ENCODE measurements at places on chromosomes 2 and 18.

- DNase-seq = no peak
Measured at GRCh38 chr2:84797271-84797670, 83.6 kb downstream of the TRABD2A start.

GRCh38 chr2:157327200-157327599, 1.6 kb upstream of the ERMN start:
- DNase-seq = no peak

DNA sequence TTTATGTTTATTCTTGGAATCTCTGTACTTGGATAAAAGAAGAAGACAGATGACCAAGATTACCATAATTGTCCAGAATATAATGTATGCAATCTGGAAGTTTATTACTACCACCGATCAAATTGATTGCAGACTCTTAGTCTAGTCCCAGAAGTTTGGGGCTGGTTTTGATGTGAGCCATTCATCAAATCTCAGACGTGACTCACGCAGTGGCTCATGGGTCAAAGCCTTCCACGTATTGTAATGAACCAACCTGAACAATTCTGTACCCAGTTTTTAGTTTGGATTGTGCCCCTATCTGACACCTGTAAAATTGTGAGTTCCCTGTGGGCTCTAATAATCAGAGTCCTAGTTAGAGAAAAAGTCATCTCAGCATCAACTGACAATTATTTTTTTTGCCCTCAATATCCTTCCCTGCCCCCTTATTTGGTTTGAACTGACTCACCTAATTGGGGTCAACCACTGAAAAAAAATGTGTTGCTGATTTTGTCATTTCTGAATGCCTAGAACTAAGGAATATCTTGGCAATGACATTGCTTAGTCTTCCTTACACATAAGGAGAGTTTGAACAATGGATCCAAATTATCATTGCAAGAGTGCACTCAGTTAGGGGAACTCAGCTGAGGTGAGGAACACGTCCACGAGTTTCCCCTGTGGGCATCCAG, 219.5 kb upstream of the NRP2 start:
- DNase-seq = no peak

DNA sequence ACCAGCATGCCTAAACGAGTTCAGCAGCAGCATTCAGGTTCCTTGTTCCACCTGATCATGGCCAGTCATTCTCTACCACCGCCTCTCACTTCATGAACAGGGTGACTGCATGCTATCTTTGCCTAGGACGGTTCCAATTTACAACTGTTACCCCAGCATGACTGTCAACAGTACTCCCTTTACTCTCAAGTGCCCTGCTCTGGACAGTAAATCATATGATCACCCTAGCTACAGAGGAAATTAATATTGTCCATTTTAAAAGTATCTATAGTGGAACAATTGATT, 25.7 kb downstream of the MGAT4A start:
- no peak for DNase-seq

GRCh38 chr2:239379641-239380170, 21.1 kb downstream of the HDAC4 start:
- no peak for DNase-seq

DNA sequence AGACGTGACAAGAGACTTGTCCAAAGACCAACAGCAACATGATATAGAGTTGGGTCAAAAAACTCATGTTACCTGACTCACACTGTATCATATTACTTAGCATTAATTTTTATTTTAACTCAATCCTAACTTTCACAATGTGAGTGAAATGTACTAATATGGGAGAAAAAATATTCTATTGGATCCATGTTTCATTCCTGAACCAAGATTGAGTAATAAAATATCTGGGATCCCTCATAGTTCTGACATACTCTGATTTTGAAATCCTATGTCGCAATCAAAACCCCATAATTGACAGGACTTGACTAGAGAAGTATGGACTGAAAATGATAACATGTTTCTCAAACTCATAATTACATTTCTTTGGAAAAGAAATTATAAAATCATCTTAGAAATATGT, 190.4 kb downstream of the RIT2 start:
- no peak for DNase-seq

GRCh38 chr18:65768120-65768778, 17.4 kb downstream of the CDH7 start:
- DNase-seq = no peak

- DNase-seq = no peak
Measured at GRCh38 chr2:105584435-105585010, 160.2 kb upstream of the NCK2 start.

DNA sequence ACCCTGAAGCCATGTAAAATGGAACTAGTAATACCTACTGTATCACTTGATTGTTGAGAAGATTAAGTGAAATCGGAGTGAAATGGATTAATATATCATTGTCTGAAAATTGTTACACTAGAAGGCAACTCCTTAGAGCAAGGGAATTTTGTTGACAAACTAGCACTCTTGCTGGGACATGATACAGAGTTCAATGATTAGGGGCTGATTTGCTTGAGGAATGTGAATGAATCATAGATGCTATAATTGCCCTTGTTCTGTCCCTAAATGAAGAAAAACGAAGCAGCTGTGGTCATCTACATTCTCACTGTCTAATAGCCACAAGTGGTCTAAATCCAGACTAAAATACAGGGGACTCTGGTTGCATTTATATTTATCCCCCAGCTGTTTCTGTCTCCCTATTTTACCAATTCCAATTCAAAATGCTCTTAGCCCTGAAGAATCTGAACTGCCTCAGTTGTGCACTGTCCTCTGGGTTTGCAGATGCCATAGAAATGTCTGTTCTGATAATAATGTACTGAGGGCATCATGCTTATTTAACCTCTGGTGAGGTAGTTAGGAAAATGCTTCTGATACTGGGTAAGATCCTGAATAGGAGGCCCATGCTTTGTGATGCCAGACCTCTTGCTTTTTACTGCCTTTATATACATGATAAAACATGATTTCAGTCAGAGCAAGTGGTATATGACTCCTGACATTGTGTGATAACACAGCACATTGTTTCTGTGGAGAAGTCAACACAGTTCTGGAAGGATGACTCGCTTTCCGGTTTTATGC, 382.1 kb downstream of the NRXN1 start:
- no peak for DNase-seq
